NCI-H446 (cell line): ENCODE measurements at places on chromosomes 13 and 19.

DNA sequence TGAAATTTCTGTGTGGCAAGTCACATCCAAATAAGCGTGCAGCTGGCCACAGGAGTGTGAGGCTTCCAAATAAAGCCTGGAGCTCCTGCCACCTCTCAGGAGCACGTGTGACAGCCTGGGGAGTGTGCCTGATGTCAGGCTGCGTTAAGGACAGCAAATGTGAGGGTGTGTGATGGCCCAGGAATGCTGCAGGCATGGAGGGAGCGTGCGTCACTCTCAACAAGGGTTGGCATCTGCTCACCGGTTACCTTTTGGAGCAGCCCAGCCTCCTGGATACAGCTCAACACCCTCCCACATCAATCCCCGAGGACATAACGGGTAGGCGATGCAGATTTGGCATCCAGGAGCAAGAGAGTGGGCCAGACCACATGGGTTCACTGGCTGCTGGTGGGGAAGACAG is 19.0 kb downstream of the NUMBL start:
- no peak for DNase-seq

DNA sequence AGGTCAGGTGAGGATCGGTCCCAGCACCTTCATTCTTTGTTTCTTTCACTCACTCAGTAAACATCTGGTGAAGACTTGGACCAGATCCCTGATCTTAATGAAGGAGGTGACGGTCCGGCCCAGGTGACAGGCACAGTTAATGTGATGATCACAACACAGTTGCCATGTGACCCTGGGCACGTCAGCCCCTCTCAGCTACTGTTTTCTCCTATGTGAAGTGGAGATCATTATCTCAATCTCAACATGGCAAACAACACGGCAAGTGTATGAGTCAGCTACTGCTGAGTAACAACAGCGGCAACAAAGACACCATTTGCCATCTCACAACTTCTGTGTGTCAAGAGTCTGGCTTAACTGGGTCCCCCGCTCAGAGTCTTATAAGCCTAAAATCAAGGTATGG is 74.6 kb downstream of the GNG7 start:
- DNase-seq: no peak

GRCh38 chr19:7554565-7554964 is 19.0 kb downstream of the PNPLA6 start:
- DNase-seq: no peak

DNA sequence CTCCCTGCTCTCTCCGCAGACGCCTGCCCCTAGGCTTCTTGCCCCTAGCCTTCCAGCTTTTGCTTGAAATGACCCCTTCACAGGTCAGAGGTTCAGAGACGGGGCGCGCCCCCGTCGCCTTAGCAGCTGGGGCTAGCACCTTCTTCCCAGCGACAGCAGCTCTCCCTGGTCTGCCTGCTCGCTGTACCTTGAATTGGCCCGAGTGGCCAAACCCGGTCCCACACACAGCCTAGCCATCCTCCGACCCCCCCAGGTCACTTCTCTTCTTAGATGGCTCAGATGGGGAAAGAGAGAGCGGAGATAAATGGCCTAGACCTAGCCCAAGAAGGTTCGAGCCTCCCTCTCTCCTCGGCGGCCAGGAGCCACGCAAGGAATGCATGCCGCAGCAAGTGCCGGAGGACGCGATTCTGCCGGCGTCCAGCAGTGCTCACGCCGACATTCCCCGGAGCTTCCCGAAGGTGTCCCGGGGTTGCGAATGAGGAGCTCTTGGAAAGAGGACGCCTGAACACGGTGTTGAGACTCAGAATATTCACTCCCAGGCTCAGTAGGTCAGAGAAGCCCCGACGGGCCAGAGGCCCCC is 1.3 kb downstream of the CDX2 start:
- DNase-seq: no peak

- DNase-seq: no peak
These were observed 327.5 kb upstream of the SPRY2 start for GRCh38 chr13:80668452-80668851.

GRCh38 chr19:9323557-9323918 is 441 bp upstream of the ZNF559 start:
- DNase-seq: peak; percentile 34

- DNase-seq: no peak
These were observed 288.7 kb downstream of the FOXO1 start for GRCh38 chr13:40377783-40378182.

DNA sequence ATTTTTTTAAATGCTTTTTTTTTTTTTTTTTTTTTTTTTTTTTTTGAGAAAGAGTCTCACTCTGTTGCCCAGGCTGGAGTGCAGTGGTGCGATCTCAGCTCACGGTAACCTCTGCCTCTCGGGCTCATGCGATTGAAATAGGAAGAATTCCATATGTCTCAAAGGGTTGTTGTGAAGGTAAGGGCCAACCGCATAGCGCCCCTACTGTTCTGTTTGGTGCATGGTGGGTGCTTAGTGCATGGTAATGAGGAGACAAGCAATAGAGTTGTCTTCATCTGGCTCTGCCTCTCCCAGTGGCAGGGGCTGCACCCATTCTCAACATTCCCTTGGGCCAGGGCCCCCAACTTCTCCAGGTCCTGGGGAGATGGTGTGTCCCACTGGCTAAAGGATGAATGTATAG is 68.7 kb downstream of the RASL11A start:
- DNase-seq: no peak

- no peak for DNase-seq
These were observed 1.3 kb downstream of the FARP1 start for GRCh38 chr13:98144027-98144741.

GRCh38 chr19:43726736-43727592 is 11.1 kb downstream of the IRGC start:
- DNase-seq: no peak

GRCh38 chr13:74795526-74795925 is 661.3 kb upstream of the KLF12 start:
- no peak for DNase-seq

DNA sequence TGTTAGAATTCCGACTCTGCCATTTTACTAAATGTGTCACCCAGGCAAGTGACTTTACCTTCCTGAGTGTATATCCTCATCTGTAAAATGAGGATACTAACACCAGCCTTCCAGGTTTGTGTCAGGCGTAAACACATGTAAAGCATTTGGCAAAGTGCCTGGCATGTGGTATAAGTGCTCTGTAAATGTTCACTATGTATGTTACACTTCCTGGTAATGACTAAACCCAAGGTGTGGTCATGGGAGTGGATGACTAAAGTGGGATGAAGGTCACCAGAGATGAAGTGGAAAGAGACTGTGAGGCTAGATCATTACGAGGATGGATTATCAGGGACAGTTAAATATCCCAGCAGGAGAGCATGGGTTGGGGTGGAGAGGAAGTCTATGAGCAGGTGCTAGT is 25.6 kb downstream of the DEDD2 start:
- DNase-seq: no peak
